ENCODE measurements at places on chromosomes 5 and 9.

- no peak for DNase-seq
Observed at GRCh38 chr9:137956039-137956438, 78.5 kb downstream of the CACNA1B start.

DNA sequence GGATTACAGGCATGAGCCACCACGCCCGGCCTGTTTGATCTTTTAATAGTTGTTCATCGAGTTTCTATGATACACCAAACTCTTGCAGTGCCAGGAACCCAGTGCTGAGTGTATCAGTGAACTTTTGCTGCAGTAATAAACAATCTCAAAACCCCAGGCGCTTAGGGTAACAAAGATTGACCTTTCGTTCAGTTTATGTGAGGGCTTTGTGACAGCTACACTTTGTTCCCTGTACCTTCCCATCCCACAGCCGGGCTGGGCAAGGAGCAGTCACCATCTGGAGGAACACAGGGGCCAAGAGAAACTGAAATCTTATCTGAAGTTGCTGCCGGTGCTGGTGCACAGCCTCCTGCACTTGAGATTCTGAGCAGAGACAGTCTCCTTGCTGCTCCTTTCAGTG, 17.2 kb upstream of the WNK2 start:
- DNase-seq: no peak

- no peak for DNase-seq
Observed at GRCh38 chr5:115458416-115458815, 86.2 kb downstream of the FEM1C start.

GRCh38 chr9:22415941-22416691, 30.5 kb upstream of the DMRTA1 start:
- no peak for DNase-seq

GRCh38 chr5:61949054-61949678, 356.8 kb upstream of the KIF2A start:
- no peak for DNase-seq

- no peak for DNase-seq
Observed at GRCh38 chr5:133534566-133534965, 77.8 kb downstream of the FSTL4 start.

DNA sequence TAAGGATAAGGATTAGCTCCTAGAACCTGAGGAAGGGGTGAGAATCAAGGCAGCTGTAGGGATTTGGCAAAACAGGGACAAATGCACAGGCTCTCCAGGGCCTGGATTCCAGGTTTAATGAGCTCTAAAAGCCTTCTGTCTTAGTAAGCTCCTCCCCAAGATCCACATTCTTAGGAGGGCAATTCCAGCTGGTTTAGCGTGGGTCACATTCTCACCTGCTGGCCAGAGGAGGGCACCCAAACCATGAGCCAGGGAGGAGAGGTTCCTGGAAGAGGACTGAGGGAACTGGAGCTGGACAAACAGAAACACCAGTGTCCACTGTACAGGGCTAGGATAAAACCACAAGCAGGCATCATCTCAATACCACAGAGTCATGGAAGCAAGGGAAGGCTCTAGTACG, 480.0 kb downstream of the CCDC171 start:
- DNase-seq: no peak

- no peak for DNase-seq
Observed at GRCh38 chr9:20418485-20418884, 203.8 kb downstream of the MLLT3 start.

DNA sequence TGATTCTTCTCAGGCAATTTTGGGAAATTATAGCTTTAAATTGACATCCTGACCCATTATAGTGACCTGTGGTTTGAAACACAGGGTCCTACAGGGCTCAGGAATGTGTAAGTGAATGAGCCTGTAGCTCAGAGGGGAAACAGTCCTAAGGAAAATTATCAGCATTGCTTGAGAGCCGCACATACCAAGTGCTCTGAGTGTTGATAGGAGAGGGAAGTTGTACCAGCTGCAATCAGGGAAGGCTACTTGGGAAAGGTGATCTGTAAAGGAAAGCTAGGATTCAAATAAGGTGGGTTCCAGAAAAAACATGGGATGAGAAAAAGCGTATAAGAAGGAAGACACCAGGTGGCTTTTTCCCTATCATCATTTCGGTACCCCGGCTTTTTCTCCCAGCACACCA, 4.4 kb upstream of the SLC25A51 start:
- no peak for DNase-seq

GRCh38 chr5:9644630-9645029, 14.5 kb upstream of the TAS2R1 start:
- DNase-seq: no peak

- DNase-seq: no peak
Observed at GRCh38 chr9:2992427-2992826, 148.5 kb upstream of the PUM3 start.

GRCh38 chr5:11476866-11477265, 427.4 kb downstream of the CTNND2 start:
- no peak for DNase-seq

- DNase-seq: no peak
Observed at GRCh38 chr5:134073404-134073803, 41.1 kb upstream of the TCF7 start.

GRCh38 chr5:163489745-163490075, 15.7 kb upstream of the MAT2B start:
- no peak for DNase-seq

DNA sequence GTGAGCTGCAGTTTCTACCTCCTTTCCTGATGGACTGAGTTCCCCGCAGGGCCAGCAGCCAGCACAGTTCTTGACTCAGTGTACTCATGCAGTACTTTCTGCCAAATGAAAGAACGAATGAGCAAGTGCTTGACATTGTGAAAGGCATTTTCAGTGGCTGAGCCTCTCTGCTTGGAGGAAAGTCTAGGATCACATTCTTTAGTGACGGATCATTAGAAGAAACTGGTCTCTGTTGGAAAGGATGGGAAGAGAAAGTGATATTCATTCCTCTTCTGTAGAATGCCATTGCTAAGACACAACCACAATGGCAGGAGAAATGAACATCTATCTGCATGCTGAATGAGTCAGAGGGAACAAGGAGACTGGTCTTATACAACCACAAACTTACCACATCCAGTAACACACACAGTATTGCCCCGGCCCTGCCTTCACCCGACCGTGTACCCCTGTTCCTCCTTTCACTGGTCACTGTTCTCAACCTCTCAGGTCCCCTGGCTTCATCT, 206.9 kb downstream of the CRB2 start:
- DNase-seq: no peak

Measured in hematopoietic multipotent progenitor cell treated with erythropoietin and hydrocortisone succinate and interleukin-3 and kit ligand, for 15 days (in vitro differentiated cells).